ENCODE measurements at places on chromosomes 1 and 21.

GRCh38 chr1:186155594-186155993 is 219.5 kb downstream of the TPR start:
- DNase-seq, result no peak

DNA sequence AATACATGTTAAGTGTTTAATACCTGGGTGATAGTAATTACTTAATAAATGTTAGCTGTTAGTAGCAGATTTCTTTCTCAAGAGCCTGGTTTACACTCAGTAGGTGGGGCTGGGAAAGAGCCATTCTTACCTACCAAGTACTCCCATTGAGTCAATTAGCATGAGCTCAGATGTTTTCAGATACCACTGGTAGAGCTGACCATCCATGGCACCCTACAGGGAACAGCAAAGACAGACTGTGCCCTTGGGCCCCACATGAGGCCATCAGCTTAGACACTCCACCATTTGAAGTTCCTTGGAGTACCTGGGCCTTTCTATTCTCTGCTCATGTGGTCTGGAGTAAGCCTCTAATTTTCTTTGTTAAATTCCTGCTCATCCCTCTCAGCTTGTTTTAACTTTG is 179.3 kb downstream of the CACNA1E start:
- no peak for DNase-seq

GRCh38 chr1:214514819-214515383 is 36.5 kb downstream of the PTPN14 start:
- DNase-seq, result no peak

DNA sequence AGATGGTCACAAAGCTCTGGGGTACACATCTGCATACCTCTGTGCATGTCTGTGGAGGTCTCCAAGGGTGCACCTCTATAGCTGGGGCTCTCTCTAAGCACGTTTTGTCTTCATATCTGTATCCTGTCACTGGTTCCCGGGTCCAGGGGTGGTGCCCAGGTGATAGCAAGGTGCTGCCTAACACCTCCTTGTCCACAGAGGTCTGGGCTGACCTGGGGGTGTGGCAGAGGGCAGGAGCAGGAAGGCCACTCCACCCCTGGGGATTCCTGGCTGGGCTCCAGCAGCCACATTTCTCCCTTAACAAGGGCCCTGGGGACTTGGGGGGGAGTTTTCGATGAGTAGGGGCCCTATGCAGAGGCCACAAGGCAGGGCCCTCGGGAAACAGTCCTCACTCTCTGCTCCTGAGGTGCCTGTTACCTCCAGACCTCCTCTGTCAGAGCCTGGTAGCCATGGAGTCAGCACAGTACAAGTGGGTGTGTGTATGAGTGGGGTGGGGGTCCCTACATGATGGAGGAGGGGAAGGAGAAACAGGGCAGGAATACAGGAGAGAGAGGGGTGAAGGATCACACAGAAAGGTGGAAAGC is 7.0 kb upstream of the CDCP2 start:
- DNase-seq, result no peak

GRCh38 chr1:239739919-239740318 is 351.8 kb upstream of the FMN2 start:
- DNase-seq, result no peak

- DNase-seq, result no peak
These were observed 78.5 kb downstream of the KIFAP3 start for GRCh38 chr1:169995993-169996392.

DNA sequence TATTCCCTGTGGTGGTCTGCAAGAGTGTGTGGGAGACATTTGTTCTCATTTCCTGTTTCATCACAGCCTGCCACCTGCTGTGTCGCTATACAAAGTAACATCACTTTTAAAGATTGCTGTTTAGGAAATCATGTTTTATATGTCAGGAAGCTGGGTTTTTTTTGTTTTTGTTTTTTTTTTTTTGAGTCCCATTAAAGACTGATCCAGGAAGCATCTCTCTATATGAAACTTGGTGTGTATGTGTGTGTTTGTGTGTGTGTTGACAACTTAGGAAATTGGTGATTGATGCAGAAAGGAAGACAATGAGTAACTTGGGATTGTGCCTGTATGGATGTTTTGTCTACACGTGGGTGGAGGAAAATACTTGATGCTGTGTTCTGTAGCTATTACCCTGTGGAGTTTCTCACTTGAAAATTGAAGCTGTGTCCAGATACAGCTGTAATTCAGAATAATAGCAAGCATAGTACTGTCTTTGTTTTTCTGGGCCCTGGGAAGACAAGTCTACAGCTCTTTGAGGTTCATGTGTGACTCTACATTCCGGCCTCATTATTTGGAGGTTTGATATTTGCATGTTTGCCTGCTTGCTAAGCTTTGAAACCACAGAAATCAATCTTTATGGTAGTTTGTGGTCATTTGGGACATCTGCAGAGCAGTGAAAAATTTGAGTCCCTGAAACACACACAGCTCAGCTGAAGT is 47.9 kb downstream of the LAMC1 start:
- DNase-seq, result no peak

- no peak for DNase-seq
These were observed 6.5 kb upstream of the FGGY start for GRCh38 chr1:59290193-59290949.

GRCh38 chr1:164051782-164052181 is 507.2 kb upstream of the PBX1 start:
- DNase-seq, result no peak

- DNase-seq, result no peak
These were observed 244.5 kb downstream of the NEGR1 start for GRCh38 chr1:72037745-72038343.

DNA sequence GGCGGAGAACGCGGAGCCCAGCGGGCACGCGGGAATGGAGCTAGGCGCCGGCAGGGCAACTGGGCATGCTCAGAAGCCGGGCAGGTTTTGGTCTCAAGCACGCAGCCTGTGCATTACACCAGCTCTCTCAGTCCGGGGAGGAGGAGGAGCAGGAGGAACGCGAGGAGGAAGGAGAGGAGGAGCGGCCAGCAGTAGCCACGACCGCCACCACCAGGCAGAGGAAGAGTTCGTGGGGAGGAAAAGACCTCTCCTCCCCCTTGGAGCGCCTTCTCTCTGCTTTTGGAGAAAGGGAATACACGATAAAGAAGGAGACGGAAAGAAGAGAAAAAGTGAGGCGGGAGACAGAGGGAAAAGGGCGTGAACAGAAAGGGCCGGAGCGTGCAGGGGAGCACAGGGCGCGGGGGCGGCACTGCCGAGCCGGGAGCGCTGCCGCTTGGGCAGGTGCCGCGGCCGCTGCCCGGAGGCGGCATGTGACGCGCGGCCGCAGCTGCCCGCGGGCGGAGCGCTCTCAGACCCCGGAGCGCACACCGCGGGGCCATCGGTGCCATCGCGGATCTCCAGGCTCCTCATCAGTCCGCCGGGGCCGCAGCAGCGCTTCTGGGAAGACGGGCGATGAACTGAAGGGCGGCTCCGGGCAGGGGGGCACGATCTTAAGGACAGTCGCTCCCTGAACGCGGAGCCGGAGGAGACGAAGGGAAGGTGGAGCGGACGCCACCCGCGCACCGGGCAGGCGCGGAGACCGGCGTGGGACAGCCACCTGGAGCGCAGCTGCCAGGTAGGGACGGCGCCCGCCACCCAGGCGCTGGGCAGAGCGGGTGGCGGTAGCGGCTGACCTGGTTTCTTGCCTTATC is at the start of gene CHRM3:
Gene CHRM3, plus strand, starts transcription at position 116 of the 851 bp plus-strand sequence. CDS start 520,884 bp downstream, outside the sequence.
- no peak for DNase-seq

- DNase-seq, result no peak
These were observed 253.2 kb downstream of the FMN2 start for GRCh38 chr1:240344918-240345317.

DNA sequence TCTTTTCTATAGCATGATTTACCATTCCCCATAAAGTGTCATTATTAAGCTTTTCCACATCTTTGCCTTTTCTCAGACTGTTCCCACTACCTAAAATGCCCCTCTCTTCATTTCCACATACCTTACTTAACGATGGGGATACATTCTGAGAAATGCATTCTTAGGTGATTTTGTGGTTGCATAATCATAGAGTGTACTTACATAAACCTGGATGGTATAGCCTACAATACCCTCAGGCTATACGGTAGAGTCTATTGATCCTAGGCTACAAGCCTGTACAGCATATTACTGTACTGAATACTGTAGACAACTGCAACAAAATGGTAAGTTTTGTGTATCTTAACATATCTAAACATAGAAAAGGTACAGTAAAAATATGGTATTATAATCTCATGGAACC is 54.8 kb upstream of the MUTYH start:
- DNase-seq, result no peak

DNA sequence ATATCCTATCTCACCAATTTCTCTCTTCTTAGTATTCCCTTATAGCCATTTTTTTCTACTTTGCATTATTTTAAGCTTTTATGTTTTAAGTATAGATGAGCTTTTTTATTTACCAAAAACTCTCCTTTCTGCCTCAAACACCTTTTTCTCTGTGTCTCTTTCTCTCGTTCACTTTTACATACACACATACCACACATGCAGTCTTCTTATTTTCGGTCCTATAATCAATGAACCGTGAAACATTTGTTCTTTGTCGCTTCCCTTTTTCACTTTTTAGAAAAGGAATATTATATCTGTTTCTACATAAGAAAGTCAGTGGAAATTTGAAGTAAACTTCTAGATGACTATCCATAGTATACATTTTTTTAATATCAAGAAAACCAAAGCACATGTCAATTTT is 183.2 kb downstream of the MRPL39 start:
- DNase-seq, result no peak

- no peak for DNase-seq
These were observed 18.7 kb downstream of the HTR6 start for GRCh38 chr1:19683351-19683750.

DNA sequence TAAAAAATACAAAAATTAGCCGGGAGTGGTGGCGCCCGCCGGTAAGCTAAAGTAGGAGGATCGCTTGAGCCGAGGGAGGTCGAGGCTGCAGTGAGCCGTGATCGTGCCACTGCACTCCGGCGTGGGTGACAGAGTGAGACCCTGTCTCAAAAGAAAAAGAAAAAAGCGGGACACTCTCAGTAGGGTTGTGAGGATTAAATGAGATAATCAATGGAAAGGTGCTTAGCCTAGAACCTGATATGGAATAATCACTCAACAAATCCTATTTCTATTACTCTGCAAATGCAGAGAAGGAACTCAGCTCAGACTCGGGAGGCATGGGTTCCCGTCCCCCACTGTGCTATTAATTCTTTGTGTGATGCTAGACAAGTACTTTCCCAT is 529 bp upstream of the LUZP1 start:
- DNase-seq, result no peak

- DNase-seq, result peak; percentile 99
These were observed at the start of gene AHCYL1 for GRCh38 chr1:109984456-109985246. AHCYL1 (plus strand) TSS chr1:109984765; CDS start chr1:109985053, 288 bp downstream.

DNA sequence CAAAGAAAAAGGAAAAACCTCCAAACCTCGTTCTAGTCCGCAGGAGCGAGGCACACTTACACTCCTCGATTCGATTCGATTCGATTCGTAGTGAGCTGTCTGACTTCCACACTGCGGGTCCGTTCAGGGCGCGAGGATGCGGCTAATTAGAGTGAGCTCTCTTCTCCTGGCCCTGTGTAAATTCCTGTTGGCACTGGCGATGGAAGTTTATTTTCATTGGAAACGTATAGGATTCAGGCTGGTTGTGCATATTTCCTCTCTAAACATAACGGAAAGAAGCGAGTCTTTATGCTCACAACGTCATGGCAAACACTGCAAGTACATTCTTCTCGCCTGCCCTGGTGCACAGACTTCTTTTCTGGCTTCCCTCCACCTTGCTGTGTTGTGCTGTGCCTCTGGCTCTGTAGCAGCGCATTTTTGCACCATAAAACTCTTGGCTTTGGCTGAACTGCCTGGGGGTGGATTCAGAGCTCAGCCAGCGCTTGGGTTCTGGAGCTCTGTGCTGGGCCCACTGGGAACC is 2.7 kb downstream of the HUNK start:
- DNase-seq, result no peak

DNA sequence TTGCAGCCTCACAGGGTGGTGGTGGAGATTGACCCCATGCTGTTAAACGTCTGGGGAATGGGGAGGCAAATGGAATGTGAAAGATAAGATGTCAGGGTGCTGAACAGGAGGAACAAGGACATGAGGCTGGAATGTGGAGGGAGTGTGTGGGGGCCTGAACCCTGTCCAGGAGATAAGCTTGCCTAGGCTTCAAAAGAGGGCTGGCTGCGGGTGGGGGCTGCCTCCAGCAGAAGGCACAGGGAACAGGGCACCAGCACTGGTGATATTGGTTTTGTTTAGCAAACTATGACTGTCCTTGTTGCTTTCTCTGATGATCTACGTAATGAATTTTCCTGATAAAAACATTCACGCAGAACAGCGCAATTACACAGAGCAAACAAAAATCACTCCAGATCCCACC is 52.4 kb upstream of the LRP8 start:
- DNase-seq, result no peak

DNA sequence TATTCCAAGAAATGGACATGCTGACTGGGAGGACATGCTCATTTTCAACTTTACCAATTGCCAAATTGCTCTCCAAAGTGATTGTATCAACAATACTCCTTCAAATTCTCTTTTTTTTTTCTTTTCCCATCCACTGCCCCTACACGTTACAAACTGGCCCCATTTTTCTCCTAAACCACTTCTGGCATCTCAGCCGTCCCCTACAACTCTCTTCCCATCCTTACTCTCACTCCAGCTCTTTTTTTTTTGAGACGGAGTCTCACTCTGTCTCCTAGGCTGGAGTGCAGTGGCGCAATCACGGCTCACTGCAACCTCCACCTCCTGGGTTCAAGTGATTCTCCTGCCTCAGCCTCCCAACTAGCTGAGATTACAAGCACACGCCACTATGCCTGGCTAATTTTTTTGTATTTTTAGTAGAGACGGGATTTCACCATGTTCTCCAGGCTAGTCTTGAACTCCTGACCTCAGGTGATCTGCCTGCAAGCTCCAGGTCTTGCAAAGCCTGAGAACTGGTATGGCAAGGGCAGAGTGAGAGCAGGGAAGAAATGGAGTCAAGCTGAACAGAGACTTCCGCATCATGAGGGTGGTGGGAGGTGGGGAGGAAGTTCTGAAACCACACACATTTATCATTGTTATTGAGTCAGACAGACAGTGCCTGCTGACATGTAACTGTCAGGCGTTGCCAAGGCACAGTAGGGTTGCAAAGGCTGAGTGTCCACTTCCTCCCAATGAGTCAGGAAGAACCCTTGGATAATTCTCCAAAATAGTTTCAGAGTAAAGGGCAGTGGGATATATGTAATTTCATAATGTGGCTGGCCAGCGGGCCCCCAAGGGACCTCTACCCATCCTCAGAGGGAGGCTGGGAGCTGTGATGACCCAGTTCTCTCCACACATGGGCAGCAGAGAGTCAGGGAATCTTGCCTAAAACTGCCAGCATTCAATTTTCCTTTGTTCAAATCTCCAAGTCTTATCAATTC is 17.4 kb downstream of the CELA3A start:
- peak; percentile 61 for DNase-seq

- DNase-seq, result no peak
These were observed 118.4 kb downstream of the KCNN3 start for GRCh38 chr1:154751690-154752089.

DNA sequence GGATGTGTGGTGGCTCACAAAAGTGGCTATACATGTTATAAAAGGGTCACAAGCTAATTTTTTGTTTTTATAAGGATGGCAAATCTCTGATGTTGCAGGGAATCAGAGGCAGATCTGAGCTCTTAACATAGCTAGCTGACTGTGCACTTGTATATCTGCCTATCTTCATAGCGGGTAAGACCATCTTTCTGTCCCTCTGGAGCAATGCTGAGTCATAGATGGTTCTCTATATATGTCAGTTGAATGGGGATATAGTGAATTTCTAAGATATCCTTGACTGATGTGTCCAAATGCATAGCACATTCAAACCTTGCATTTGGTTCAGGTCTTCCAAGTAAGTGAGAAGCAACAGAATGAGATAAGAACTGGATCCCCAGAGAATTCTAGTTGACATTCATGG is 272.6 kb upstream of the PROX1 start:
- no peak for DNase-seq

GRCh38 chr1:221164951-221165838 is 286.0 kb downstream of the HLX start:
- DNase-seq, result no peak
